ENCODE measurements at places on chromosomes 2 and 18.

DNA sequence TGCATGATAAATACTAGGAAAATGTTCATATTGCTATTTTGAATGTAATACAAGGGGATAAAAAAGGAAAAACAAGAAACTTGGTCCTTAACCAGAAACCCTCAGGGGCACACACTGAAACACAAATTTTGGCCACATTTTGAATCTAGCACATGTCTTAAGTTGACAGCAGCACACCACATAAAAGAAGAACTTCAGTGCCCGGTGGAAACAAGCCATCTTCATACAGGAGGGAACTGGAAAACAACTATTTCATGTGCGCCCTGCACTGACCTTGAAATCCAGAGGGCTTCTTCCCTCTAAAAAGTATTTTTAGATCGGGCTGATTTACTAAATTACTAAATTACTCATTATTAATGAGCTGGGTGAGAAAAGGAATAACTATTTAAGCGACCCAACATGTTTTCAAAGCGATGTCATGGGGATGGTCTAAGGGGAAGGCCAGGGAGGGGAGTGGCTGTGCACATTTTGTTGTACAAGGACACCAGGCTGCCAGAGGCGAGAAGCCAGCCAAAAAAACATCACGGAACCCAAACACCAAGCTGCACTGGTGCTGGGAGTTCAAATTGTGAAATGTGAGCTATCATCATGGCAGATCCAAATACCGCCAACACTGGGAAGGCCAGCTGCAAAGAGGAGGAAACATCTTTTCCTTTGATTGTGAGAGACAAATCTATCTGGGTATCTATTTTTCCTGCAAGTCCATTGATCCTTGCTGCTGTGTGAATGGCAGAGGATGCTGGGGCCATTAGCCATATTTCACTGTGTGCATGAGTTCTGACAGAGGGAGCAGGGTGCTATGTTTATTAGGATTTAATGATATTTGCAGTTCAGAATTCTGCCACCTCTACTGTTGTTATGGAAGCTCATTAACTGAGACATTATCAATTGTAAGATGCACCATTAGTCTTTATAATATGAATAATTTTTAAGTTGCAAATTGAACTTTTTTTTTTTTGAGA is 150.7 kb upstream of the LMAN1 start:
- DNase-seq = no peak

GRCh38 chr2:216700088-216700567 is 4.8 kb upstream of the IGFBP5 start:
- DNase-seq = no peak

DNA sequence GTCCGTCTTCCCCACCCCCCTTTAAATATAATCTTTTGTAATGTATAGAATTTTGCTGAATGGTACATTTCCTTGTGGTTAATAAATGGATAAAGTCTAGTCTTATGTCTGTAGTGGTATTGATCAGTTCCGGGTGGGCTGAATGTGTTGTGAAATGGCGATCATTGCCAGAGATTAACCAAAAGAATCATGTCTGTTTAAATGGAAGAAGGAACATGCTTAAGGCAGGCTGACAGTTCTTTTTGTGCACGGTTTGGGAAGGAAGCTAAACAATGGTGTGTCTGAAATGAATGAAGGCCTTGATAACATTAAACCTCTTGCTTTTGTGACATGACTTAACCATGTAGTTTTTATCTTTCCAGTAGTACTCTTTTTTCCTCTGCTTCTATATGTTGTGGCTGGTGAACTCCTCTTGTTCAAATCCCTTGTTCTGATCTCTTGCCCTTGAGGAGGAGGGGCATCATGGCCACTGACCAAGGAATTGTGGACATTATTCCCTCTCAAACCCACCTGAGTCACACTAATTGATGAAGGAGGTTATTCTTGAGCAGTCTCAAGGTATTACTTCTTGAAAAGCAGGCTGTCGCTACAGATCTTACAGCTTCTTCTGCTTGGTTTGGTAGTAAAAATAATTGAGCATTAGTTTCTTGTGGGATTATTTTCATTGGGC is 1.7 kb downstream of the ACVR2A start:
- no peak for DNase-seq

DNA sequence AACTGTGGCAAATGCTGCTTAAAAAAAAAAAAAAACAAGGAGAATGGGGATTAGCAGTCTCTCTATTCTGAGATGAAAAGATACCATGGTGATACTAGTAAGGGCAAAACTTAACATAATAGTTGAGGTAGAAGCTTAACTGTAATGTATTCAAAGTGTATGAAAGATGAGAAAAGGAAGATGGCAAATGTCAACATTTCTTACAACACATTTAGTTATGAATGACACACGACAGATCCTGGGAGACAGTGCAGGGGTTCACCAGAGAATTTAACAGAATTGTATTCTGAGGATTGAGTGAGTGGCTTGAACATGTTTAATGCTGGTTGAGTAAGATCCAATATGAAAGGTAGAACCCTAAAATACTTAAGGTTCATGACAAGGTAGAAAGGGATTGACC is 52.7 kb downstream of the CUL3 start:
- no peak for DNase-seq

DNA sequence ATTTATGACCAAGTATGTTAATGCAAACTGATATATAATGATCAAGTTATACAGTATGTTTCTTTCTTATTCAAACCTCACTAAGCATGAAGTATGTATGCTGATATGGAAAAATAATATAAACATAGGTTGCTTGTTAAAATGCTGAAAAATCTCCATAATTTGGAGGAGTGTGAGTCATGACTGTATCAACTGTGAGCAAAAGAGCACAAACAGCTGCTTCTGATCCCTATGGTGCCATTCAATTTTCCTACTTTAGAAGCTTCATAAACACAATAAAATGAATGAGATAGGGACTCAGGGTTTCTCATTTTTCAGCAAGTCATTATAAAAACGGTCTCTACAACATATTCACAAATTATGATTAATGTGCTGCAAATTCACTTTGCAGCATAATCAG is 129.9 kb upstream of the TFPI start:
- DNase-seq = no peak

DNA sequence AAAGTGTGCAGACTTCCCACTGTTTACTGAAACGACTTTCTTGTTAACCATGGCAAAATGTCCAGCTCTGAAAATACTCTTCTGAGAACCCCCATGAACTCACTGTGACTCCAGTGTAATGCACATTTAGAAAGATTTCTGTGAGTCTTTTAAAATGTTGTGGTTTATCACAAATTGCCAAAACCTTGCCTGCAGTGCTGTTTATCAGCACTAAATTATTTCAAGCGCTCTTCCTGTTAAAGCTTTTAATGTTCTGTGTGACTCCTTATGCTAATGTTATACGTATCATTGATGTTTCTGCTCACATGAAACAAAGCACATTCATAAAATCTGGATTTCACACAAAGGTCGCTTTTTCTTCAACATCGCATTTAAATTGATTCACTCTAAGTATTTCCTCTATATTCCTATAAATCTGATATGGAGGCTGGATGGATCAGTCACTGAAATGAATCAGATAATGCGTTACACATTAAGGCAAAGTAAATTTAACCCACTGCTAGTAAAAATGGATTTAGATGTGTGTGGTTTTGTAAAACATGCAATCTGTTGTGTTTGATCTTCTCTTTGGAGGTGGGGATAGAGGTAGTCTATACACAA is 521.2 kb downstream of the NYAP2 start:
- DNase-seq = no peak

DNA sequence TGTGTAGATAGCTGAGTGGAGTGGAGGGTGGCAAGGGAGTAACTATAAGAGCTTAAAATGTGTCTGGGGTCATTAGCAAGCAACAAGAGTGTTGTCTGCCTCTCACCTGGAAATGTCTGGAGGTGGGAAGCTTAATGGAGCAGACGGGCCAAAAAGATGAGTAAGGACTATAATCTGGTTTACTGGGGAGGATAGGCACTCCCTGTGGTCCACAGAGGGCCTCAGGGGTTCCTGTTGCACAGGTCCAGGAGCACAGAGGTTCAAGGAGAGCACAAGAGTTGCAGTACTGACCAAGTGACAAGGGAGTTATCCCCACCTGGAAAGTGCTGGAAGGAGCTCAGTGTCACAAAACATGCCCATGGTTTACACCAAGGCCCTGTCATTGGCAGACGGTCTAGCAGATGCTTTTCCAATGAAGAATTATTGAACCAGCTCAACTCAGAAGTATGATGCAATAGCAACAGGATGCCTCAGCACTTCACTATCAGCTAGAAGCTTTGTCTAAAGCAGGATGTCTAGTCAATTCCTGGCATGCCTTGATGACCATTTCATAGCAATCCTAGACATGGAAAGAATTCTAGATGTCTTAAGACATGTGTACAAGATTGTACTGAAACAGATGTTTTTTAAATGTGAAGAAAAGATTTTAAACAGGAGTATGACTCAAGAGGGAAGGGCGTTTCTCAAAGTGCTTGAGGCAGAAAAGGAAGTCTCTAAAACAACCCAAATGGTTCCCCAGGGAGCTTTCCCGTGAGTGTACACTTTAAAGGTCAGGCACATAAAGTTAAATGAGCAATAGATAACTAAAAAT is 62.9 kb upstream of the SERPINE2 start:
- DNase-seq = peak; percentile 39

DNA sequence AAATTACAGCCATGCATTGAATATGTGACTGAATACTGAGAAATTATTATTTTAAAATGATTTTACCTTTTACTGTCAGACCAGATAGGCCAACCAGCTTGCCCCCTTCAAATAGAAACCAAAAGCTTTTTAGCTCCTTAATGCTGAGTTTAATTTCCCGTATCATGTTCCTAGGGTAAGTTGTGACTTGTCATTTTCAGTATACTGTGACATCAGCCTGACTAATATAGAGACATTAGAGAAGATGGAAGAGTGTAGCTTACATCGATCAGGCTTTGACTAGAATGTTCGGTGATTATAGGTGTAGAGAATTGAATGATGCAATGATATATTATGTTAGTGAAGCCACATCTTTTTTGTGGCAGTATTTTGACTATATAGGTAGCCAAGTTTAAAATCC is 50.6 kb upstream of the ZEB2 start:
- DNase-seq = no peak

DNA sequence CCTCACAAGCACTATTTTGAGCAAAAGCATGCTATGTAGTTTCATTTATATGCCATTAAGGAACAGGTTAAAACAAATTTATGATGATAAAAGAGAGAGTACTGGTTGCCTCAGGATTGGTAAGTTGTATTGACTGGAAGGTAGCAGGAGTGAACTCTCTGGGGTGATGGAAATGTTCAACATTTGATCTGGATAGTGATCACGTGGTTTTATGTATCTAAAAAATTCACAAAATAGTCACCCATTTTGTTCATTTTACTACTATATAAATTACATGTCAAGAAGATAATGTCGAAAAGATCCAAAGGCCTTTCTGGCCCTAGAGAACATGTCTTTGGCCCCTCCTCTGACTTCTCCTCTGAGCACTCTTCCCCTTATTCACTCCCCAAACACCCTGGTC is 10.4 kb upstream of the RAPGEF4 start:
- no peak for DNase-seq

DNA sequence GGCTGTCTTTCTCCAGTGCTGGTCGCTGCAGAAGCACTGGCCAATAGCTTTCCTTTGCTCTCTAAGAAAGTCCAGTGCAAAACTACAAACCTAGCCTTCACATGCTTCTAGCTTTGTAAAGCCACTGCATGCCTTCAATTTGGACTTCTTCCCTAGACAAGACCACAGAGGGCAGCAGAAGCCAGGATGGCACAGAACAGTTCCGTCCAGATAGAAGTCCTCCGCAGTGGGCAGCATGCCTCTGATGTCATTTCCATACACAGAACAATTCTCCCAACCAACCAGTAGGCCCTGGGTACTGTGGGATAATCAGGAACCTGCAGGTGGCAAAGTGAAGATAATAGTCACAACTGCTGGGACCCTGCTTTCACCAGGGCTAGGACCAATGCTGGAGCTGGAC is 3.3 kb downstream of the ST6GAL2 start:
- no peak for DNase-seq

Data from pulmonary artery endothelial cell (primary cell).